Kidney capillary endothelial cell (primary cell): ENCODE measurements at places on chromosomes 11 and 22.

DNA sequence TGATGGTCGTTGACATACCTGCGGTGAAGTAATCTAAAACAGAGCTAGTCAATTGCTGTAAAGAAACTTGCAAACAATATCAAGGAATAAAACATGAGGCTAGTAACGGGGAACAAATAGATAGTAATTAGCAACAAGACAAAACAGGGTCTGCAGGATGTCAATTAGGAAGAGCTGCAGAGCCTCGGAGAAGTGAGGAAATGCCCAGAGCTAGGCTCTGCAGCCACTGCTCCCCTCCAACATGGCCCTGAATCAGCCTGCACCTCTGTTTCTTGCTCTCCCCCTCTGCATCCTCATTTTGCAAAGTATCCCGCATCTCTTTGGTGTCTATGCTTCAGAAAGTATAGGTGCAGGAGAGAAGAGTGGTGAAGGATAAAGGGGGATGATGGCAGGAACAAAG, 507.4 kb upstream of the FAT3 start:
- no peak for DNase-seq

DNA sequence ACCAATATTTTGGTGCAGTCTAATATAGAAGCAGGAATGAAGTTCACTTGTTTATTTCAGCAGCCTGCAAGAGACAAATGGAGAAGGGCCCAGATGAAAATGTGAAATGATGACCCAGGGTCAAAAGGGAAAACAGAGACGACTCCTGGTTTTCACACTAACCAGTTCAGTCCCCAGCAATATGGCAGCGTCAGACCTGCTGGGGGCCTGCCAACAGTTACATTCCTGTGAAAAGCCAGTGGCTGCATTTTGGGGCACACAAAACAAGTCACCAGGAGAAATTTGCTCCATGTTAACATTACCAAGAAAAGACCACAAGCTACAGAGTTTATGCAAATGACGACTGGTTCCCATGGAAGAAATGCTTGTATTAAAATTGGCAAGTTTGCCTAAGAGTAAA, 80.2 kb downstream of the CCDC34 start:
- DNase-seq: no peak

- no peak for DNase-seq
Observed at GRCh38 chr11:75376175-75376574, 23.1 kb upstream of the RPS3 start.

DNA sequence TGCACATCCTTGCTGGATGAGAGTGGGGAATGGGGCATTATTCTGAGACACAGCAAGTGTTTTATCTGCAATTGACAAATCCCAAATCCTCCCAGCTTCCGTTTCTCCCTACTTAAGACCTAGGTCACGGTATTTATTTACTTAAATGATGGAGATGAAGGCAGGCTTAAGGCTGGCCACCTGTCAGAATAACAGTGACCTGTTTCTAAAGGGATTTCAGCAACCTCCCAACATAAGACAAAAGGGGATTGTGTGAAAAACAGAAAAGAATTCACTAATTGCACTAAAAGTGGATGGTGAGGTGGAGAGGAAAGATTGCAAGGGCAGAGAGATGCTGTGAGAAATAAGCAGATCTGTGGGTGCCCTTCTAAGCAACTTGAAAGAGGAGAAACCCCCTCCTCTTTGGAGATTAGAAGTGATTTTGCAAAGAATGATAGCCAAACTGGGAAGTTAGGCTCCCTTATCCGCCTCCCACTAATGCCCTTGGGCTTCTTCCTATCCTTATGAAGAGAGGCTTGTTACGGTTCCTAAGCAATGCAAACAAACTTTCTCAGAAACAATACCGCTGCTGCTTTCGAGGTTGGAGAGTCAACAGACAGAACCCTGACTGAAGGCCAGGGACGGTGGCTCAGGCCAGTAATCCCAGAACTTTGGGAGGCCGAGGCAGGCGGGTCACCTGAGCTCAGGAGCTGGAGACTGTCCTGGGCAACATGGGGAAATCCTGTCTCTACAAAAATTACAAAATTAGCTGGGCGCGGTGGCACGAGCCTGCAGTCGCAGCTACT, 84.3 kb downstream of the ARL14EP start:
- DNase-seq: no peak

DNA sequence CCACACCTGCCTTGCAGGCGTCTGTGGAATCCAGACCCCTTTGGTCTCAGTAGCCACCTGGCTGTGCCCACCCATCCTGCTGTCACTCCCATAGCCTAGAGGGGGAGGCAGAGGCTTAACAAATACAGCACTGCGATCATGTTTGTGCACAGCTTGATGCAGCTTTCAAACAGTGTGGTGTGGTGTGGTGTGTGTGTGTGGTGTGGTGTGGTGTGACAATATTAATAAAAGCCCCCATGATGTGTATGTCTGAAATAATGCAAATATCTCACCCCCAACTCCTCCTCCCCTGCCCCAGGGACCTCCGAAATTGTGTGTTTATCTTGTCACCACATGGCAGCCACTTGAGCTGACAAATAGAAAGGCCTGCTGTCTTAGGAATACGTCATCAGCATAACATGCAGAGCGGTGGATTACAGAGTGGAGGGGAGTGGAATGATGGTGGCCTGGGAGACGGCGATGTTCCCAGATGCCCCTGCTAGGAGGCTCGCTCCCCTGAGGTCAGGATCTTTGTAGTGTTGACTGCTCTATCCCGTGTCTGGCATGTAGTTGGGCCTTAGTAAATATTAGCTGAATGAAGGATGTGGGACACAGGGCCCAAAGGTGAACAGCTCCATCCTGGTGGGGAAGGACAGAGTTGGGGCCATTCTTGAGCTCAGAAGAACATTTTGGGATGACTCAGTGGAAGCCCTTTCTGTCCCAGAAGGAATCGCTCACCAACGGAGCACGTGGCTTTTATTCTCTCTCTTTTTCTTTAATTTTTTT, 2.8 kb downstream of the PDXP start:
- DNase-seq: no peak

DNA sequence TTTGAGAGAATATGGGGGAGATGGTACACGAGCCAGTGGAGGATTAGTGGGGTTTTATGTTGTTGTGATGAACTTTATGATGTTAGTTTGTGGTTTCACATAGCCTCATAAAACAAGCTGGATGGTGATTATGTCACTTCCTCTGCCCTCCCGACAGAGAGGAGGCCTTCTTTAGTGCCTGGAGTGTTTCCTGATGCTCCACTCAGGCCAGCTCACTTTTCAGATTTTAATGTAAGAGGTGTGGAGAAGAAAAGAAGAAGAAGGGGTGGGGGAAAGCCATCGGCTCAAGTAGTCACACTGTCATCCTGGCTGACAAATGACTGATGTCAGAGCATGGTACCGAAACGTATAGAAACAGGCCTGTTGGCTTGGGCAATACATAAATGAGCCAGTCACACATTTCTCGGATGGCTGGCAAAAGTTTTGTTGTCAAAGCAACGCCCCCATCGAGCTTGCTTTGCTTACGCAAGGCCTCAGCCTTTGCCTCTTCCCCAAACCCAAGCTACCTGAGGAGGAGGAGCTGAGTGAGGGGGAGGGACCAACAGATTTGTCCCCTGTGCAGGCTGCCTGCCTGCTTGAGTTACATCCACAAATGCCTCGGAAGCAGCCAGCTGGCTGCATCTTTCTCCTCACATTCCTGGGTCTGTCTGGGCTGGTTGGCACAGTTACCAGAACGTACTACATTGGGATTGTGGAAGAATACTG, at the start of gene HEPHL1:
HEPHL1 (plus strand) TSS at position 578 of the 705 bp plus-strand sequence; CDS start at position 593, 15 bp downstream.
- no peak for DNase-seq
